ENCODE measurements at places on chromosomes 4 and X.

- DNase-seq = no peak
Measured at GRCh38 chrX:38276089-38276488, 51.2 kb downstream of the RPGR start.

- DNase-seq = no peak
Measured at GRCh38 chr4:177356206-177356605, 46.5 kb downstream of the NEIL3 start.

DNA sequence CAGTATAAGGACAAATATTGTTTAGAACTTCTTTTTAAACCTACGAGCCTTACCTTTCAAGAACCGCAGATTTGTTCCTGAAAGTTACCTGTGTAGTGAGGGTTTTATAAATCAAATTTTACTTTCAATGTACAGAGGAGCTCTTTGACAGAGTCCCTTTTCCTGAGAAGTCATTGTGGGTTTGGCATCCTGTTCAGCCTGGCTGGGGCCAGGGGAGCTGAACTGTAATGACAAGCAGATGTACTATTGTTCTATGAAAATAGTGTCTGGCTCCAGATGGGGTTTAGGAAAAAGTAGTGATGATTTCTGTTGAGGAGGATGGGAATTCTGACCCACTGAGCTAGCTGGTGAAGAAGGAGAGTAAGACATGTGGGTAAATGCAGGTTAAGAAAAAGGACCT is 196.2 kb upstream of the PGRMC2 start:
- no peak for DNase-seq

- no peak for DNase-seq
Measured at GRCh38 chrX:133979641-133980230, 5.7 kb downstream of the GPC3 start.

- DNase-seq = no peak
Measured at GRCh38 chr4:44421330-44422065, 27.1 kb downstream of the KCTD8 start.

DNA sequence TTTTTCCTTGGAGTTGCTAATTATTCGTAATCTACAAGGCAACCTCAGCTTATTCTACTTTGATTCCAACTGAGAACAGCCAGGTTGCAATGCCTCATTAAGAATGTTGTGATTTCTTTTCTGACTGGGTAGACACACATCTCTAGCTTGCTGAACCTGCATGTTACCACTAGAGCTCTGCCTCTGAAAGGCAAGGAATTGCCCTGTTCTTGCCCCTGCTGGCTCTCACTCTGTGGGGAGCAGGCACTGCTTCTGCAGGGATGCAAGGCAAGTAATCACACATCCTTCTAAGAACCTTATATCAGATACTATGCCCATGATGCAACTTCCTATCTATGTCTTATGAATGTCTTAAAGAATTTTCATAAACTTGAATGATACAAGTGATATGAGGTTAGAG is 503.2 kb downstream of the PACRGL start:
- DNase-seq = no peak

- DNase-seq = no peak
Measured at GRCh38 chr4:9952415-9952950, 68.8 kb downstream of the SLC2A9 start.

DNA sequence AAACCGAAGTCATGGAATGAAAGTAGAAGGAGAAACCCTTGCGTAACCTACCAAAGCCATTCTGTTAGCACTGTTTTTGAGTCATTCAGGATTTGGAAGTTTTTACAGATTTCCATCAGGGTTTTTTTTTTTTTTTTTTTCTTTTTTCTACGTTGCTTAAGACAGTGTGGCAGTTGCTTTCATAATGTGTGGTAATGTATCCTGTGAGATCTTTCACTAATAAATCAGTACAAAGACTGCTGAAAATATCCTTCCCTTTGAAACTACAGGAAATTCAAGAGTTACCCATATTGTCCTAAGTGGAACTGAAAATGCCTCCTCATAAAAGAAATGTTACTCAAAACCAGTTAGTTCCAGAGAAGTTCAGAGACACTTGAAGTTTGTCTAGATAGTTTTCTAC is 137.8 kb downstream of the RAPGEF2 start:
- DNase-seq = no peak

DNA sequence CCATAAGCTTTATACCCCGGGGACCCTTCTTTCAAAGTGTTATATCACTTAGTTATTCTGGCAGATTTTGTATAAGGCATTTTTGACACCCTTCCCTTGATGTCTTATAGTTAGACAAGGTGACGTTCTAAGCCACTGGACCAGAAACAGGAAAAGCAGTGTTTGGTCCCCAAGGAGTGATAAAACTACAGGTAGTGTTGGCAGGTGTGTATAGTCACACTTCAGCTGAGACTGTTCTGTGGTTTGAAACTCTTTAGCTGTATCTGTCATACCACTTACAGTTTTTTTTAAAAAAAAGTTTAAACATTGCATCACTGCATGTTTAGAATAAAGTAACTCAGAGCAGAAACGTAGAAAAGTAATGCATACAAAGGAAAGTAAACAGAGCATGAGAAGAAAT is 48.5 kb downstream of the TLL1 start:
- DNase-seq = no peak

DNA sequence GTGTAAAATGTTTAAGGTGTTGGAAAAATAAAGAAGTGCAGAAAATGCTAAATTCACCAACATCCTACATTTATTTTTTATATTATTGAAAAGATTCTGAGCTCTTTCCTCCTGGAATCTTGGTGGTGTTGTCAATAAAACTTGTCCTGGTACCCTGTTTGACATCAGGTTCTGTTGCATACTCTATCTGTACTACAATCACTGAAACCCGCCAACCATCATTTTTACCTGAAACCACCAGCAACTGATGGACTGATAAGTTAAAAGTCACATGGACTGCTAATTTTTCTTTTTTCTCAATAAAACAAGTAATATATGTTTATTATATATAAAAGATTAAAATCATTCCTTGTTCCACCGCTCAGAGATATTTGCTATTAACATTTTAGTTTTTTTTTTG is 23.4 kb downstream of the STAP1 start:
- DNase-seq = no peak

DNA sequence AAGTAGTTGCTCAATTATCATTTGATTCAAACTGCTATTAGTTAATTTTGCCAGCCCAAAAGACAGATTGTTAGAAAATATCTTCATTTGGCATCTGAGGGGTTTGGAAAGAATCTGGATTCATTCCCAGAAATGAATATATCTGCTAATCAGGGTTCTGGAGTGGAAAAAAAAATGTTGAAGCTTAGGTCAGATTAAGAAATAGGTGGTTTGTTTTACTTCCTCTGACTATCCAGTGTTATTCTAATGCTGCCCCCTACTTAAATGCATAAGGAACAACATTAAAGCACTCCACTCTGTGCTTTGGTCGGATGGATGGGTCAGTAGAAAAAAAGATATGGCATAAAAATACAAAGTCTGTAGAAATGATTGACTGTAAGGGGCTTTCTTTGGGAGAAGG is 89.0 kb downstream of the LUZP4 start:
- no peak for DNase-seq

GRCh38 chr4:98522062-98522461 is 136.3 kb downstream of the TSPAN5 start:
- DNase-seq = no peak

DNA sequence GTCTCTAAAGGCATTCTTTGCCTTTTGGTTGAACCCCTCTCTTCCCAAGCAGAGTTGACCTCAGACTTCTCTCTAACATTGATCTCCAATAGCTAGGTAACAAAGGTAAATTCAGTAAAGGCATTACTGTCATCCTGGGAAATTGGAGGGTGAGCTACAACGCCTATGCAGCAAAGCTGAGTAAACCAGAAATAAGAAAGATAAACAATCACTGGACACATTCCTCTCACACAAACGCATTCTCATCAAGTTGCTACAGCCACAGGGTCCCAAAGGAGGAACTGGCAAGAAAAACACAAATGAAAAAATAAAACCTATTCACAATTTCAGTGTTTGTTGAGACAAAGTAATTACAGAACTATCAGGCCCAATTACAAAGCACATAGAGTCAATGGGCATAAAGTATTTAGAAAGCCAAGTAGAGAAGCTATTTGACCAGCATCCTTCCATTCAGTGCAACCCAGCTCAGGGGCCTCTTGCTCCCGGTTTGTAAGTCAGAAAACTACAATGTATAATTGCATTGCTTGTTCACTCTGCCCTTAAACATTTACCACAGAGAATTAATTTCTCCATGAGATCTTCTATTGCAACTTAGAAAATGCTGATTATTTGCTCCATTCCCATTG is 967.7 kb downstream of the PCDH7 start:
- no peak for DNase-seq

GRCh38 chr4:146643812-146644401 is 5.2 kb downstream of the POU4F2 start:
- DNase-seq = no peak

GRCh38 chr4:4502694-4503311 is 39.0 kb downstream of the STX18 start:
- no peak for DNase-seq
